GM19239 (cell line): ENCODE measurements at places on chromosomes 3 and 15.

DNA sequence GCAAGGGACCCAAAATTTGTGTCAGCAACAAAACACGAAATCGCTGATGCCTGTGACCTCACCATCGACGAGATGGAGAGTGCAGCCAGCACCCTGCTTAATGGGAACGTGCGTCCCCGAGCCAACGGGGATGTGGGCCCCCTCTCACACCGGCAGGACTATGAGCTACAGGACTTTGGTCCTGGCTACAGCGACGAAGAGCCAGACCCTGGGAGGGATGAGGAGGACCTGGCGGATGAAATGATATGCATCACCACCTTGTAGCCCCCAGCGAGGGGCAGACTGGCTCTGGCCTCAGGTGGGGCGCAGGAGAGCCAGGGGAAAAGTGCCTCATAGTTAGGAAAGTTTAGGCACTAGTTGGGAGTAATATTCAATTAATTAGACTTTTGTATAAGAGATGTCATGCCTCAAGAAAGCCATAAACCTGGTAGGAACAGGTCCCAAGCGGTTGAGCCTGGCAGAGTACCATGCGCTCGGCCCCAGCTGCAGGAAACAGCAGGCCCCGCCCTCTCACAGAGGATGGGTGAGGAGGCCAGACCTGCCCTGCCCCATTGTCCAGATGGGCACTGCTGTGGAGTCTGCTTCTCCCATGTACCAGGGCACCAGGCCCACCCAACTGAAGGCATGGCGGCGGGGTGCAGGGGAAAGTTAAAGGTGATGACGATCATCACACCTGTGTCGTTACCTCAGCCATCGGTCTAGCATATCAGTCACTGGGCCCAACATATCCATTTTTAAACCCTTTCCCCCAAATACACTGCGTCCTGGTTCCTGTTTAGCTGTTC, 34.9 kb downstream of the CHDH start:
- DNase-seq: no peak

GRCh38 chr15:60685346-60685937, 206.5 kb upstream of the ICE2 start:
- DNase-seq: no peak

DNA sequence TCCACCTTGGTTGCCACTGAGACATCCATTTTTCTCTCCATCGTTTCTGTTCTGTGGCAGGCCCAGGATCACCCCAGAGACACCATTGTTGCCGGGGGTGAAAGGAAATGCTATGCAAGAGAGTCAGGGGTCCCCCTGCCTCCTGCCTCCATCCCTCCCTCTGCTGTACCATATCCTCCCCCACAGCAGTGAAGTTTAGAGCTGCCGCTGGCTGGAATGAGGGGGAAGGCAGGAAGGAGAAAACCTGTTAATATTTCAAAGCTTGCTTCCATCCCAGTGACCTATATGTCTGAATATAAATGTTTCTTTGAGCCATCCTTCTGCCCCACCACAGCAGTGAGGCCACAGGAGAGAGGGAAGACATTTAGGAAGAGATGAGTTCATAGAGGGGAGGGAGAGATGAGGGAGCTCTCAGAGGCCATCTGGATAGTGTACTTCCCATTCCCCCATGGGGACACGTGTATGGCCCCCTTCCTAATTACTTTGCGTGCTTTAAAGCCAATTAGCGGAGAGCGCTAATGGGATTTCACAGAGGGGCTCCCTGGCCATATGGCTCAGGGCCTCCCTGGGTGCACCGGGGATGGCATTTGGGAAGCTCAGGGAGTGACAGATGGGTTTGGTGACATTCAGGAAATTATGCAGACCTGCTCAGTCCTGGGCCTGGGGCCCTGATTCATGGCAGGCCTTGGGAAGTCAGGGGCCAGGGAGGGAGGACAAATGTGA, 40.4 kb upstream of the CHRNB4 start:
- no peak for DNase-seq

- DNase-seq: no peak
Measured at GRCh38 chr15:38019066-38019465, 84.6 kb downstream of the TMCO5A start.

DNA sequence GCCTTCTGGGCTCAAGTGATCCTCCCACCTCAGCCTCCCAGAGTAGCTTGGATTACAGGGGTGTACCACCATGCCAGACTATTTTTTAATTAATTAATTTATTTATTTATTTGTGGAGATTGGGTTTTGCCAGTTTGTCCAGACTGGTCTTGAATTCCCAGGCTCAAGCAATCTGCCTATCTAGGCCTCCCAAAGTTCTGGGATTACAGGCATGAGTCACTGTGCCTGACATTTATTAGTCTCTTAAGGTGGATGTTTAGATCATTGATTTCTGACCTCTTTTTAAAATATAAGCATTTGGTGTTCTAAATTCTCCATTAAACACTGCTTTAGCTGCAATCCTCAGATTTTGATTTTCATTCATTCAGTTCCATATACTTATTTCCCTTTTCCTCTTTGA, 15.6 kb downstream of the FBXW12 start:
- DNase-seq: no peak

GRCh38 chr15:50944672-50945071, 36.2 kb downstream of the AP4E1 start:
- no peak for DNase-seq

DNA sequence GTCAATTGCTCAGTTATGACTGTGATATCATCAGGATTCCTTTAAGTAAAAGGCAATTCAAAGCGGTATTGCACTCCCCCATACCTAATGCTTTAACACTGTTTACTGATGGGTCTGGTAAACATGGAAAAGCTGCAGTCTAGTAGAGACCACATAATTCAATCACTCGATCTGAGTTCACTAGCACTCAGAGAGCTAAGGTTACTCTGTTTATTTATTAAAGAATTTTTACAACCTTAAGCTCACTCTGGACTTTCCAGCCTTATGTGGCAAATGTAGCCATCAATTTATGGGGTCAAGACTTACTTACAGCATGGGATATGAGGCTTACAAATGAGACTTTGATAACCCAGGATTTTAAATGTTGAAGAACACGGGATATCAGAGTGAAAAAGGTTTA, 18.4 kb upstream of the CCR2 start:
- no peak for DNase-seq

GRCh38 chr3:66485291-66485968, 15.4 kb downstream of the LRIG1 start:
- DNase-seq: no peak

DNA sequence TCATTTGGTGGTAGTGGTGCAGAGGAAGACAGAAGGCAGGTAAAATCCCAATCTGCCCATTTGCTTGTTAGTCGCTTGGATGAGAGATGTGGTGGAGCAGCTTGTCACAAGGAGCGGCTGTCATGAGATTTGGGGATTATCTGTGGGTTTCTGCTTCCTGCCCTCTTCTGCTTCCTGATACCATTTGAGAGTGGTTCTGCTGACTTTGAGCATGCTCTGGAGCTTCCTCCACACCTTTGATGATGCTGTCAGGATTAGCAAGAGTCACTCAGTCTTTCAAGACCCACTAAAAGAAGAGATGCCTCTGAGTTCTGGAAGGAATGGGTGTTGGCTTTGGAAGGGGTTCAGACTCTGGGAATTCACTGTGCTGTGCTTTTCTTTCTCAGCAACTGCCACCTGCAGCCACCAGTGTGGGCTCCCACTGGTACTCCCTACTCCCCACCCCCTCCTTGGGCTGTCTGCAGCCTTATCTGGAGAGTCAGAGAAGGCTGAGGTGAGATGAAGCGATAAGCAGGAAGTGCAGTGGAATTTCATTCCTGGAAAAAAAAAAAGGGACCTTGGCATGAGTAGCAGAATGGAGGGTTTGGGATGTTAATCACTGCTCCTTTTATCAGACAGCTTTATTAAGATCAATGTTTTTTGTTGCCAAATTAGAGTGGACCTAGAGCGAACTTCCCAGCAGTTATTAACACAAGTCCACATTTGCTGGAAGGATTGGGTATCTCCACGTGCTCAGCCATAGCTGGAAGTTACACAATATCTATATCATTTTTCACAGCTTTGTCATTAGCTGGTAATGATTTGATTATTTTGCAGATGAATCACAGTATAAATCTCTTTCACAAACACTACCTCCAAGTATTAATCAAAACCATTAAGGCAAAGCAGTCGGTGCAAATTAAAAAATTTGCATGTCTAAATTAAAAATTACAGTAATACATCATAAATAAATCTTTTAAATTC, 233.0 kb upstream of the SATB1 start:
- DNase-seq: no peak

DNA sequence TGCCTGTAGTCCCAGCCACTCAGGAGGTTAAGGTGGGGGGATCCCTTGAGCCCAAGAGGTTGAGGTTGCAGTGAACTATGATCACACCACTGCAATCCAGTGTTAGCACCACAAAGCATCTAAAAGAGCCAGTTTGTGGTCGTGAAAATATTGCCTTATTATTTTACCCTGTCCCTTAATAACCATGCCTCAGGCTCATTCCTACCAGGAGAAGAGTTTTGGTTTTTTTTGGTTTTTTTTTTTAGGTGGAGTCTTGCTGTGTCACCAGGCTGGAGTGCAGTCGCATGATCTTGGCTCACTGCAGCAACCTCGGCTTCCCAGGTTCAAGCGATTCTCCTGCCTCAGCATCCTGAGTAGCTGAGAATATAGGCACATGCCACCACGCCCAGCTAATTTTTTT, 17.9 kb upstream of the AVEN start:
- DNase-seq: no peak

DNA sequence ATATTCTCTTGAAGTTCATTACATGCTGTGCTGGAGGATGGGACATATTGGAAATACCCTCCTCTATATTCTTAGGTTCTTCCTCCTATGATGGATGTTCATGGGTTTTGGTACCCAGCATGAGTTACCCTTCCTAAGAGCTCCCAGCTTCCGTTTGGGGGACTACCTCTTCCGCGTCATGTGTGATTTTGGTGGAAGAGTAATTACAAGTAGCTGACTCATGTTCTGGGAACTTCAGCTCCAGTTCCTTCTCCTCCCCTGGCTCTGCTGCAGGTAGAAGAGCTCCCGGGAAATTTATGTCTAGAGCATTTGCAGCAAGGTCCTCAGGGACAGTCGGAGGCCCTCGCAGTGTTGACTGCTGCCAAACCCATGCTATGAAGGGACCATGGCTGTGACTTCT, 208.8 kb upstream of the IL12A start:
- DNase-seq: no peak
